Activated T-cell treated with anti-CD3 and anti-CD28 coated beads, Interleukin-2, amount 50 U/mL, for 72 hours (primary cell): ENCODE measurements at places on chromosomes 6 and 20. TPM values are rescaled to one million over a fixed set of nuclear protein-coding genes. Genes with fewer than 3 reads are reported as not detected.

BMP7 gene
- total RNA-seq = 0.31 TPM

ARFRP1 gene
- total RNA-seq = 55.1 TPM

DNA sequence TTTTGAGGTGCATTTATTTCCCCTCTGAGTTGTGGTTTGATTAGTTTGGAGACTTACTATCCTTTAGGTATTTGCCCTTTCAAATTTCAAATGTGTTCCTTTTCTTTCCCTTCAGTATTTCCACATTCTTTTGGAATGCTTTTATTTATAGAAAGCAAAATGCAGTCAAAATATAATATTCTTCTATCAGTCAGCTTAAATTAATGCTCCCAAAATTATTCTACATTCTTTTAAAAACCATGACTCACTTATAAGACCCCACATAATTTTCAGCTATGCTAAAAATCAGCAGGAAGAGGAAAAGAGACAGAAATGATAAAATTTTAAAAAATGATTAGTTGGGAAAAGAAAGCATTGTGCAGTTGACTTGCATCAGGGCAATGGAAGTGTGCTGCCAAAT is 180.0 kb upstream of the SMLR1 start:
- H3K4me3 ChIP-seq = no peak overlapping the region
- H3K4me1 ChIP-seq = no peaks in the 10 kb centered on the region
- H3K27me3 ChIP-seq = no peaks in the 10 kb centered on the region
- H3K27ac ChIP-seq = peak overlapping the region; percentile 57
- peaks cover 5% of the 10 kb centered on the region for H3K36me3 ChIP-seq
- no peak for DNase-seq

DNA sequence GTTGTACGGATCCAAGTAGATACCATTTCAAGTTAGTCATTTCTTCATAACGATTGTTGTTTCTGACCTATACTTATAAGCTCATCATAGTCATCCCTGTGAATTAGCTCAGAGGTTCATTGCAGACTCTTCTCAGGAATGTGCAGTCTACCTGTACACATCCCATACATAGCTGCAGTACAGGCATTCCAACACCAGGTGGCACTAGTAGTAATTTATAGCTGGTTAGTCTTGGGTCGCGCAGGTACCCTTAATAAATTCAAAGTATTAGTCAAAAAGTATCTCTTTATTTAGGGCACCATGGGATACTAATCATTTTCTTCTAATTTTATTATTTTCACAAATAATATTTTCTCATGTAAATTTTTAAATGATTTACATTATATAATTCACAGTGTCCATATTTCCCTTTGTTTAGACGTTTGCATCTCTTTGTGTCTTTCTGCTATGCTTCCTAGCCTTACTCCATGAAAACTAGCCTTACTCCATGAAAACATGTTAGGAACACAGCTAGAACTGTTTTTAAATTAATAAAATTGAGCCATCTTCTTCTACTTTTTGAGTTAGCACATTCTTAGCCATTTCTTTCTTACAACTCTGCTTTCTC is 128.6 kb upstream of the FAM83B start:
- H3K27ac ChIP-seq = no peak overlapping the region
- DNase-seq = peak; percentile 37
- no peaks in the 10 kb centered on the region for H3K4me1 ChIP-seq
- no peak overlapping the region for H3K4me3 ChIP-seq
- no peaks in the 10 kb centered on the region for H3K36me3 ChIP-seq

DNA sequence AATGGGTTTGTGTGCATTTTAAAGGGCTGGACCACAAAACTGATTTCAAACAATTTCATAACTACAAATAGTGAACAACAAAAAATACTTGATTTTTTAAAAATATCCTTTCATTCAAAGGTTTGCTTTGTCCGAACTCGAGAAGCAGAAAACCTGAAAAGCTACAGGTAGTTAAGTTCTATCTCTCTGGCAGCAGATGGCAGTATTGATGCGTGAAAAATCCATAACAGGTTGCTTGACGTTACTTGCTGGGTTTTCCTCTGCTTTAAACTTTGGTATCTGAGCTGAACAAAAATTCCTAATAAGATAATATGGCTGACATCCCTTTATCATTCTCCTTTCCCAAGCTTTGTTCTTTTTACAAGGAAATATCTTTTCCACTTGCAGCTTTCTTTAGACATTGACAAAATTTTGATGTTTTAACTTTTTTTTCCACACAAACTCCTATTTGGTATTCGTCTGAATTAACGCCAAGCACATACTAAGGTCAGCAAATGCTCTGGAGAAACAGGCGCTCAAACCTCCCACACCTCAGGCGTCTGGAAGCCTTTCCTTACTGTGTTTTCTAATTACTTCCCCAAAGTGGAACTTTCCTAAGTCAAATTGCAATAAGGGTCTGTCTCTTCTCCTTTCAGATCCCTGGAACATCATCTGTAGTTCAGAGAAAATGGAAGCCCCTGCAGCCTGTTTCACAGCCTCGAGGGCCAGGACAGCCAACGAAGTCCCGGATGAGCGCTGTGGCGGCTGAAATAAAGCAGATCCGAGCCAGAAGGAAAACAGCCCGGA is 50.3 kb upstream of the GFRAL start:
- no peaks in the 10 kb centered on the region for H3K36me3 ChIP-seq
- H3K4me3 ChIP-seq = no peak overlapping the region
- no peaks in the 10 kb centered on the region for H3K27me3 ChIP-seq
- H3K27ac ChIP-seq = no peak overlapping the region
